ENCODE measurements at places on chromosomes 6 and 20. TPM values are rescaled to one million over a fixed set of nuclear protein-coding genes. Genes with fewer than 3 reads are reported as not detected.

Gene CLPSL1
- not detected for total RNA-seq

Gene PI3
- total RNA-seq = not detected

DNA sequence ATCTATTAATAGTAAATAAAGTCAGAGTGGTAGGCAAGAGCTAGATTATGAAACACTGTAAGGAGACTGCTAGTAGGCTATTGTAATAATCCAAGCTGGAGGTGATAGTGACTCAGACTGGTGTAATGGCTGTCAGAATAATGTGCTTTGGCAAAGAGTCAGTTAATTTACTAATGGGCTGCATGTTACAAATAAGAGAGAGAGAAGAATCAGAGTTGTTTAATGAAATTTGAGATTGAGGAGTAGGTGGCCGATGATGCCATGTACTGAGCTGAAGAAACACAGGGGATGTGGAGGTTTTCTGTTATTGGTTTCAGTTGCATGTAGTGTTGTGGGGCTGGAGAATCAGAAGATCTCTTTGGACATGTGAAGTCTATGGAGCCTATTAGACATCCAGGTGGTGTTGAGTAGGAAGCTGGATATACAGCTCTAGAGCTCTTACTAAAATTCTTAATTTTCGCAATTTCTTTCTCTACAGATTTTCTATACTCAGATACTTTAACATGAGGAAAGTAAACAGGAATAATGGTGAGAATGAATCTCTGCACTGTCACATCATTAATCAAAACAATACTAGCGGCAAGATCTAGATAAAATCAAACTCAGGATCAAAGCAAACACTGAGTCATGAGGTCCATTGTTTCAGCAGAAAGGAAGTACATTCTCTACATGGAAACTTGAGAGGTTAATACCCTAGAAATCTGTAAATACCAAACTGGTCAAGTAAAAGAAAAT is 167.7 kb downstream of the SIM1 start:
- no peak for ATAC-seq

GRCh38 chr20:60060593-60060992 is 102.4 kb downstream of the CDH26 start:
- no peak for ATAC-seq

Gene PRPH2
- total RNA-seq = not detected

- ATAC-seq = no peak
Measured at GRCh38 chr6:162856885-162857284, 129.1 kb downstream of the PACRG start.

GRCh38 chr6:15770347-15771143 is 107.7 kb upstream of the DTNBP1 start:
- peak; percentile 90 for ATAC-seq

- ATAC-seq = no peak
Measured at GRCh38 chr20:39785252-39785917, 823.2 kb downstream of the DHX35 start.

DNA sequence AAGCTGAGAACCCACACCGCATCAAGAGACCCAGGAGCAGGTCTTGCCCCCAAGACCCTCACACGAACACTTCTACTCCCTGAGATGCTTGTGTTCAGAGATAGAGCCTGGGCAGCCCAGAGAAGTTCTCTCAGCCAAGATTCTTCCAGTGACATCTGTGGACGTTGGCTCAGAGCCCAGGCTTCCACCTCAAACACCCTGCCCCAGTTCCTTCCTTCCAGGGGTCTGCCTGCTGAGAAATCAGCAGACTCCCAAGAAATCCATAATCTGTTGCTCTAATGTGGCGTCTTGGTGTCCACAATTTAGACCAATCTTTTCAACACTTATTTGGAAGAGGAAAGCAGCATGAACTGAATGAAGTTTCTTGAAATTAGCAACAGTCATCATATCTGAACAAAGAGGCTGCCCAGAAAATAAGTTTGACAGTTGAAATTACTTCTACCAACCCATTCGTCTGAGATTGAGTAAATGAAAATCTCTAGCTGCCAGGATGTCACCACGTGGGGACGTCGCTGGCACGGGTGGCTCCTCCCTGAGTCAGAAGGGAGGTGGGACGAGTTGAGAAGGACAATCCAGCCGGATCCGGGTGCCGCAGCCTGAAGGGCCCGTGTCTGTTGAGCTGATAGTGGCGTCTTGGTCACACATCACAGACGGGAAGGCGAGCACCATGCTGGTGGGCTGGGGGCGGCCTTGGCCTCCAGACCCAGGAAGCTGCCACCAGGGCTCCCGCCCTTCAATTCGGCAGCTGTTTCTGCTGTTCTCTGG is 400.9 kb downstream of the TAF4 start:
- no peak for ATAC-seq

DNA sequence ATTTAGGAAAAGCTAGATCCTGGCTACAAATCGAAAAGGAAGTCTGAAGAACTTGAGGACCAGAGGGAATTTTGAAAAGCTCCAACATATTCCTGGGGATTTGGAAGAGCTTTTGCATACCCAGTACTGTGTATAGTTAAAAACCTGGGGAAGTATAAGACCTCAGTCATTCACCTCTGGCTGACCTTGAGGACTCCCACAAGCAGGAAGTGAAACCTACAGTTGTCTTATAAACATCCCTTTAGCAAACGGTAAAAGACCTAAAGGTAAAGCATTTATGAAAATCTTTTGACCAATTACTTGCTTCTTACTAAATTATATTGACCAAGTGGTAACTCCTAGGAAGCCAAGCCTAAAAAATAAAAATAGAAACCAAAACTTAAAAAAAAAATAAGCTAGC is 175.0 kb downstream of the HAO1 start:
- no peak for ATAC-seq

- peak; percentile 87 for ATAC-seq
Measured at GRCh38 chr6:7238900-7239589, 74.0 kb downstream of the SSR1 start.

GRCh38 chr20:43909211-43909610 is 5.4 kb upstream of the TOX2 start:
- ATAC-seq = no peak

- no peak for ATAC-seq
Measured at GRCh38 chr6:149435919-149436586, 36.0 kb downstream of the SUMO4 start.

- ATAC-seq = no peak
Measured at GRCh38 chr6:157168471-157168870, 154.8 kb downstream of the TMEM242 start.

- ATAC-seq = no peak
Measured at GRCh38 chr6:110448846-110449540, 27.4 kb downstream of the SLC22A16 start.

DNA sequence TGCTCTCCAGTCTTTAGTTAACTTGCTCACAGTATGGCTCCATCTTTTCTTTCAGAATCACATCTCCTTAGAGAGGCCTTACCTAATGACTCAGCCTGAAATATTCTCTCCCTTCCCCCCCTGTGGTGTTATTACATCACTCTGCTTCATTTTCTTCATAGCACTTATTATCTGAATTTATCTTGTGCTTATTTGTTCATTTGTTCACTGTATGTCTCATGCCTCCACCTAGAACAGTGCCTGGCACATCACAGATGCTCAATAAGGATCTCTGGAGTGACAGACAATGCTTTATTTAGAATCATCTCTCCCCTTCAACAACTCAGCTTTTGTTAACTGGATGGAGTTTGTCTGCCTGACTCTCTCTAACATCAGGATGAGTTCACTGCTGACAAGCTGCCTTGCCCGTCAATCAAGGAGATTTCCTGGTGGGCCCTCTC is 96.6 kb upstream of the MAN1A1 start:
- ATAC-seq = peak; percentile 60

Gene CALHM6
- 7.5 TPM for total RNA-seq

GRCh38 chr6:6469074-6469473 is 119.4 kb upstream of the LY86 start:
- ATAC-seq = no peak

- no peak for ATAC-seq
Measured at GRCh38 chr6:90462102-90462501, 124.8 kb downstream of the MAP3K7 start.

GRCh38 chr6:122005661-122006060 is 393.8 kb upstream of the HSF2 start:
- ATAC-seq = no peak

GRCh38 chr6:16187176-16187575 is 51.2 kb upstream of the GMPR start:
- ATAC-seq = no peak

Gene TMEM14A
- 14.1 TPM for total RNA-seq

DNA sequence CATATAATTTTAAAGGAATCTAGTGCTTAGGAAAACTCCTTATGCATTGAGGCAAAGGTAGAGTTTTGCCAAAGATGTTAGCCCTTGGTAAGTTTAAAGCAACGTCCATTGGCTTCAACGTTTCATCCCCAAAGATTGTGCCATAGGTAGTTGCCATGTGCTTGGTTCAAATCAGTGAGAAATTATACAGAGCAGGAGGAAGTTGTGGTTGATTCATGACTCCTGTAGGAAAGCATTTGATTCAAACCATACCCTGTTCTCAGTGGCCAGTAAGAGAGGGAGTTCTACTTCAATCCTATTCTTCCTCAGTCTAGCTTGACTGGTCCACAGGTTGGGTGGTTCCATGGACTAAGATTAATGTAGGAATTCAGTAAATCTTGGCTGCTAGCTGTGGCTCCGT is 535.6 kb downstream of the QKI start:
- ATAC-seq = no peak

- peak; percentile 76 for ATAC-seq
Measured at GRCh38 chr6:70709826-70710225, 42.1 kb downstream of the SMAP1 start.

DNA sequence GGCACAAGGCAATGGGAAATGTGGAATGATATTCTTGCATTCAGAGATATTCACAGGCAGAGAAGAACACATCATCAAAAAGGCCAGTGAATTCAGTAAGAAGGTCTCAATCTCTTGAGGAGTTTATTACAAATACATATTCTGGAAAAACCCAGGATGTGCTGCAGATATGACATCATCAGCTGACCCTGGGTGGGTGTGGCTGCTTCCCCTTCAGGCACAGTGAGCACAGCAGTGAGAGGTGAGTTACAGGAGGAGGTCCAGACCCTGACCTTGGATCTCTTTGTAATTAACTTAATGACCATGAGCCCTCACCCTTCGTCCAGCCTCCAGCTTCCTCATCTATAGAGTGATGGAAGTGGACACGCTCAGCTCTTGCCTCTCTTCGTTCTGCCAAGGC is 147.5 kb upstream of the SYNDIG1 start:
- ATAC-seq = no peak

Gene PRSS16
- total RNA-seq = 2.6 TPM

Gene WFDC12
- total RNA-seq = not detected

GRCh38 chr6:82363428-82364086 is at the start of gene TPBG:
TPBG (plus strand) TSS chr6:82363817; CDS start chr6:82364962, 1,145 bp downstream.
- ATAC-seq = peak; percentile 77

Gene POM121L2
- not detected for total RNA-seq

DNA sequence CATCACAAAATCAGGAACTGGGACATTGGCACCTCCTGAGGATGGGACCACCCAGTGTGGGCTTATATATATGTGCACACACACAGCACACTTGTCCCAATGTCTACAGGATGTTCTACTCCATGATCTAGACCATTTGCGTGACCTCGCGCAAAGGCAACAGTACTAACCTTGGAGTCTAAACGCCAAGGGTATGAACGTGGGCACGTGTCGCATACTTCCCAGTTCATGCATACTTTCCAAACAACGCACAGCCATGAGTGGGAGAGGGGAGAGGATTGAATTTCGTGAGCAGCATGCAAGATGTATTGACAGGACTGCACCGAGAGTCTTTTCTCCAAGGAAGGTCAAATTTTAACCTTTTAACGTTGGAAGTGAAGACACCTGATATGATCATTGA is 214.2 kb upstream of the QKI start:
- ATAC-seq = no peak

Gene SDCBP2
- 1.8 TPM for total RNA-seq

GRCh38 chr6:114418304-114418972 is 75.6 kb upstream of the HS3ST5 start:
- ATAC-seq = no peak

DNA sequence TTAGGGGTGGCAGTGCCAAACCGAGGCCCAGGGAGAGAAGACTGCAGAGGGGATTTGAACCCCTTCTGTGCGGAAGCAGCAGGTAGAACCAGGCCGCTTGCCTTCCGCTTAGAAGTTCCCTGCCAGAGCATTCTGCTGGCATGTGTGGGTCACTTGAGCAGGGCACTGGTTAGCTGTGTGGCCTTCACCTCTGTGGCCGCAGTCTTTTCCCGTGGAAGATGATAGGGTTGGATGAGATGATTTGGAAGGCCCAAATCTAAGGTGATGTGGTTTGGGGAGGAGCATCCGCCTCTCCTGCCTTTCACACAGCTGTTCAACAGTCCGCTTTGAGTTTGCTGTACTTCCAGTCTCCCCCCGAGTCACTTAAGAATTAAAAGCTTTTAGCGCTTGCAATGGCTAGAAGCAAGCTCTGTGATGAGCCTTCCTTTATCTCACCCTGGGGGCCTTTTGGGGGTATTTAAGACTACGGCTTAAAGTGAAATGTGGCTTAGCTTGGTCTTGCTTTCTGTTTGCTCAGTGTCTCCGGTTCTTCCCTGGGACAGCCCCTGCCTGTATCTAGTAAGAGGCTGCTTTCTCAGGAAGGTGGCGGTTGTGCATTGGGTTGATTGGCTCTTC is 743 bp downstream of the CMTR1 start:
- peak; percentile 66 for ATAC-seq

DNA sequence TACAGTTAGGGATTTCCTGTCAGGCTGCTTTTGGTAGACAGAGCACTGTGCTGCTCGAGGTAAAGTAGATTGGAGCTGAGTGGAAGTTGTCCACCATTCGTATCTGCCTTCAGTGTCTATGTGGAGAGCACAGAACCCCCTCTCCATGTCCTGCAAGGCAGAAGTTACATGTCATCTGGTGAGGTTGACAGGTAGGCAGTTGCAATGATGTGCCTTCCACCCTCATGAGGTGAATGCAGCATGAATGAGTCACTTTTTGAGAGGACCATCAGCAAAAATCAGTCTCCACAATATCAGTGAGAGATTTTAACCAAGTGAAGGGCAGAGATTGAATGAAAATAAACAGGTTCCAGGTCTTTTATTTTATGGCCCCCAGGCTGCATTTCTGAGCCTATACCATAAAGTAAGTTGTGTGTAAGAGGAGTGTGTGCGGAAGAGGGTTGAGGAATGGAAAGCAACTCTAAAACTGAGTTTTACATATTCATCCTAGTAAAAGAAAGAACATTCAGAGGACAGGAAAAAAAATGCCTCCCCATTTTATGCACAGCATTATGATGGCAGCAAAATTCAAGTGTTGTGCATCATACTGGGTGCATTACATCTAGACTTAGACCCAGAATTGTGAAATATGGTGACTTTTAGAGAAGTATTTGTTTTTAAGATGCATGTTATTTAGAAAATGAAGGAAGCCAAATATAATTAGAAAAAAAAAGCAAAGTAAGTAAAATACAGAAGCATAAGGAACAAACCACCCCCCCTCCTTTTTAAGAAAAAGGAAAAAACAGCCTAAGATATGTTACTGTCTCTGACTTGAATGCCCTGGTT is 15.8 kb downstream of the TRAPPC3L start:
- no peak for ATAC-seq

Gene GLP1R
- total RNA-seq = not detected

Gene RRAGD
- total RNA-seq = 8.8 TPM

- no peak for ATAC-seq
Measured at GRCh38 chr6:101640131-101640530, 246.6 kb downstream of the GRIK2 start.

Gene HLA-DOA
- total RNA-seq = 7.8 TPM

All from activated T-helper 17 cell treated with anti-CD3 and anti-CD28 coated beads, Interleukin-2, amount 50 U/mL, for 72 hours (primary cell).